Stimulated activated effector memory CD8-positive, alpha-beta T cell treated with anti-CD3 and anti-CD28 coated beads, Interleukin-12 subunit alpha, Interleukin-12 subunit beta, amount 100 ng/mL, for 72 hours (primary cell): ENCODE measurements at places on chromosomes 5 and 9.

DNA sequence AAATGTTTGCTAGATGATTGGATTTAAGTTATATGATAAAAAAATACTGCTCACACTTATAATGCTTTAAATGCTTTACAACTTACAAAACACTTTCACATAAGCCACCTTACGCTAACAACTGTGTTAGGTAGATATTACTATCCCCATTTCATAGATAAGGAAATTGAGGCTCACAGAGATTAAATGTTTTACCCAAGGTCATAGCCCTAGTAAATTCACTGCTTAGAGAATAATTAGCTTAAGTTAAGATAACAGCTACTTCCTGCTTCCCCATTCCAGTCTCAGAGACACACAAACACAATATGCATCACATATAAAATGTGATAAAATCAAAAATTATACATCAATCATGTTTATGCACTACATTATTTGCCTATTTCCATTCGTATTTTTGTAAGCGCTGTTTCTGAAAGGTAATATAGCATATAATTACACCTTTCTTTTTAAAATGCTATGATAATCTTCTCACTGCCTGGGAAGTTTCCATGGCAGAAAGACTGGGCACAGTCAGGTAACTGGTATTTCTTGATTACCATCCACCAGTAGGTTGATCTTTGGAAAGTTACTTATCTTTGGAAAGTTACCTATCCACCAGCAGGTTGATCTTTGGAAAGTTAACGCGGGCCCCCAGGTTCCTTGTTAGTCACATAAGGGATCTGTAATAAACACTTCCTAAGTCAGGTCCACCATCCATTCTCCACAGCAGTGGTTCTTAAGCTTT is 101.1 kb downstream of the NFIB start:
- DNase-seq: no peak

DNA sequence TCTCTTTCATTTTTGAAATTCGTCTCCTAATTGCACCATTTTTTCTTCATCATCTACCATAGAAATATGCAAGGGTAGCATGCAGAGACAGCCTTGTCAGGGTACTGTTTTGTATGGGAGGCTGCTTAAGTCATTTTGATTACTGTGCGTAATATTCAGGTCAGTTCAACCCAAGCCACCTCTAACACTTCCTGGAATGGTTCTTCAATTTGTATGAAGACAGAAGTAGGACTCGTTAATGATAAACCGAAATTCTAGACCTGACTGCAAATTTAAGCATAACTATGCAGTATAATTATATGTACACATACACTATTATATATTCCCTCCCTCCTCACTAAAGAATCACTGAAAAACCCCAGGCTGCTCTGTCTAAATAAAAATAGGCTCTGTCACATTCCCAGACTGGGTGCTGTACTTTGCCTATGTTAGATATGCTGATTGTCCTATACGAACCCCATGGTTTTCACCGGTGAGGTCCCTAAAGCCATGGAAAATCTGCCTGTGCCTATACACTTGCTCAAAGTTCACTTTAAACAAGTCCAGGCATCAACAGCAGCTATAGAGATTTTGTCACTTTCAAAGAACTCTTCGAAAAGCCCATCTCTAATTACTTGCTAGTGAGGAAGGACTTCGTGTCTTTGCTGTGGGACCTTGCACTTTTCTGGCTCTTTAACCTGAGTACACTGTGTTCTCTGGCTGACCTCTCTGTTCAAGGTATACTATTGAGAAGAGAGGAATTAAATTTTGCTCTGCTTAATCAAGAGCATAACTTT is 352.1 kb upstream of the CD180 start:
- DNase-seq: no peak

GRCh38 chr5:143129910-143130612 is 273.4 kb downstream of the NR3C1 start:
- no peak for DNase-seq

DNA sequence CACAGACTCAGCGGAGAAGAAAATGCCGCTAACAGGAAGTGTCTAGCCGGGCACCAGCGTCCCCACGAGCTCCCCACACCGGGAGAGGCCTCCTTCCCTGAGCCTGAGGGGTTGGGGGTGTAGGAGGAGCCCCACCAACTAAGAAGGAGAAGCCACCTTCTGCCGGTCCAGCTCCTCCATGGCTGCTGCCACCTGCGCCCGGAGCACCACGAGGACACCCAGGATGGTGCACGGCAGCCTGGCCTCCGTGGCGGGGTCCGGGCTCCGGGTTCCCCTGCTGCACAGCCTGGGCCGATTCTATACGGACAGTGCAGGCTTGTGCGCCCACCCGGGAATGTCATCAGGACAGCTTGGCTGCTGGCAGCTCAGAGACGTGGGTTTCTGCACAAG is 297 bp downstream of the LCN8 start:
- no peak for DNase-seq

DNA sequence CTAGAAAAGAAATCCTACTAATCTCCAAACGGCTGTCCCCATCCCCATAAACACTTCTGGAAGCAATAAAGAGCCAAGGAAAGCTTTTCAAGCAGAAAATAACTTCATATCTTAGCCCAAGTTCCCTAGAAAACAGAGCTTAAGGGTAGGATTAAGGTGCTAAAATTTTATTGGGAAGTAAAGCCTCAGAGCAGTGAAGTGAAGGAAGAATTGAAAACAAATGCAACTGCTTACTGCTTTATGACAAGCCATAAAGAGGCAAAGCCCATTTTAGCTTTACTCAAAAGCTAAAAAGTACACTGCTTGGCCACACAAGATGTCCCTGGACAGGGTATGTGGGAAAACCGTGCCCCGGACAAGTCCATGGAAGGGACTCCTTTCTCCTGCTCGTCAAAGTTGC is 59.7 kb downstream of the APTX start:
- no peak for DNase-seq

- DNase-seq: no peak
These were observed 14.7 kb downstream of the KLHL9 start for GRCh38 chr9:21320465-21320864.

DNA sequence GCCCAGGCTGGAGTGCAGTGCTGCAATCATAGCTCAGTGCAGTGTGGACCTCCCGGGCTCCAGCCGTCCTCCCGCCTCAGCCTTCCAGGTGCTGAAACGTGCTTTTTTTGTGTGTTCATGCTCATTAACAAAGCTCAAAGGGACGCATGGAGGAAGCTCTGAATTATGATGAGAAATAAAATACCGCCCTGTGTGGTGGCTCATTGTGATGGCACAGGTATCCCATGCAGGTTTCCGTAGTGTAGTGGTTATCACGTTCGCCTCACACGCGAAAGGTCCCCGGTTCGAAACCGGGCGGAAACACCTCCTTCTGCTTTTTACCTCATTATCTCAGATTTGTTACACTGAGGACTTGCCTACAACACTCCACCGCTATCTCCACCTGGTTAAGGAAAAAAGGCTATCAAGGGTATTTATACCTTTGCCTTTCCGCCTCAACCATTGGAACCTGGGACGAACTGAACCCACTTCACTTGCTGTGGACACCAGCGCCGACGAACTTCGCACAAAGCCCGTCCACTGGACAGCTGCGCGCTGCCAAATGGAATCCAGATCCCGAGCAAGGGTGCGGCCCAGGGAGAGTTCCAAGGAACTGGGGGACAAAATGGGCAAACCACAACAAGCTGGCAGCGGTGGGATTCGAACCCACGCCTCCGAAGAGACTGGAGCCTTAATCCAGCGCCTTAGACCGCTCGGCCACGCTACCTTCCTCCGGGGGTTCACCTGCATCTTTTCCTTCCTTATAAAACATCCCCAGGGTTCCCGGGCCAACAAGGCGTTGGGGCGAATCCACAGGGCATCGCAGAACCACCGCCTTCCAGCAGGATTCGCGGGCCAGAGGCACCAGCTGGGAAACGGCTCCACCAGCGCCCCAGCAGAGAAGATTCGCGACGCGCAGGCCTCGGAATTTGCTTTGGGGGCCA is 26.3 kb downstream of the OR2V2 start:
- peak; percentile 44 for DNase-seq

- no peak for DNase-seq
These were observed 376.4 kb upstream of the TNC start for GRCh38 chr9:115494393-115494792.

DNA sequence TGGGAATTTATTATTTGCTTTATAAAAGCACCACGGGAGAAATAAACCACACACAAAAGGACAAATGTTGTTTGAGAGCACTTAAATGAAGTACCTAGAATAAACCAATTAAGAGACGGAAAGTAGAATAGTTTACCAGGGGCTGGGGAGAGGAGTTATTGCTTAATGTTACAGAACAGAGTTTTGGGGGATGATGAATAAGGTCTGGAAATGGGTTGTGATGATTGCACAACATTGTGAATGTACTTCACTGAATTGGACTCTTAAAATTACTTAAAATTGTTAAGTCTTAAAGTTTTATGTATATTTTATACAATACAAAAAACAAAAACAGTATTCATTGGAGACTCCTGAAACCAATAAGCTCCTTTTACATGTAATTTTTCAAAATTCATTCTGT is 1.5 kb downstream of the ZBTB43 start:
- peak; percentile 10 for DNase-seq

GRCh38 chr5:138230981-138231589 is 18.0 kb upstream of the CDC23 start:
- DNase-seq: no peak

- DNase-seq: no peak
These were observed 15.9 kb upstream of the CDKN2AIPNL start for GRCh38 chr5:134427540-134428041.

GRCh38 chr9:9819886-9820285 is 792.9 kb downstream of the PTPRD start:
- DNase-seq: no peak

- DNase-seq: no peak
These were observed 176.6 kb downstream of the CACNA1B start for GRCh38 chr9:138053996-138054752.

- DNase-seq: no peak
These were observed 100.1 kb downstream of the PLPPR1 start for GRCh38 chr9:101128623-101129022.

- no peak for DNase-seq
These were observed 10.8 kb downstream of the SEPTIN8 start for GRCh38 chr5:132766020-132766805.

DNA sequence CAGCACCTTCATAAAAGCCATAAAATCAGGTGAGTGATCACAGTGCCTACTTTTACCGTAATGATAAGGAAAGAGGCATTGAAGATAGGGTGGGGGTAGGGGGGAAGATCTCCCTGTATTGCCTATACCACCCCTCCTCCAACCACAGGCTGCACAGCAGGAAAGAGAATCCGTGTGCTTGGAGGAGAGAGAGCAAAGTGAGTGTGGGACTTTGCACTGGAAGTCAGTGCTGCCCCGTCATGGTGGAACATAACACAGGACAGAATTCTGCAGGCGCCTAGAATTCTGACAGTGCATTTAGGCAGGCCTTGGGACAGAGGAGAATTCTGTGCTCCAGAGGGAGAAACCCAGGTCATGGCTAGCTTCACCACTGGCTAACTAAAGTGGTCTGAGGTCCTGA is 3.5 kb upstream of the C5 start:
- DNase-seq: no peak

DNA sequence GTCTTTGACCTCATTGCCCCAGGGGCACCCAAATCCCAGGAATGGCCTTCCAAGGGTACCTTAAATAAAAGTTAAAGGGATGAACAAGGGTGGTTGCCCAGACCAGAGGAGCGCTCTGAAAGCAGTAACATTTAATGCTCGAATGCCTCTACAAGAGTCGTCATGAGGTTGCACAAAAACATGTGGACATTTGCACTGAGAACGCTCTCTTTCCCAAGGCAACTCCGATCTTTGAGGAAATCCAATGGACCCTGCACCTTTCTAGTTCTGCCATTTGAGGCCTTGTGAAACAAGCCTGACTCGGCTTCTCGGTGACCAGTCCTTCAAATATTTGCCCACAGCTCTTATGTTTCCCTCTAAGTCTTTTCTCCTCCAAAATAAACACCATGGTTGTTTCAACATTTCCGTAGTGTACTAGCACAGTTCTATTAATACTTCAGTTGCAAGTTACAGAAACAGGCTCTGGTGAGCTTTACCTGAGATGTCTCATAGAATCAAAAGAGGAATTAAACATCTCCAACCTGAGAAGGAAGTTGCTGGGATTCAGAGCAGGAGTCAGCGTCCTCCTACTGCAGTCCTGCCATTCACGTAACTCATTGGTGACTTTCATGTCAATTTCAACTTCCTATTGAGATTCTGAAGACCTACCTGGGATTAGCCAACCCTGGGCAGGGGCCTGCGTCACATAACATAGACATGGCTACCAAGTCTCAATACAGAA is 168.8 kb upstream of the RAI14 start:
- DNase-seq: no peak

DNA sequence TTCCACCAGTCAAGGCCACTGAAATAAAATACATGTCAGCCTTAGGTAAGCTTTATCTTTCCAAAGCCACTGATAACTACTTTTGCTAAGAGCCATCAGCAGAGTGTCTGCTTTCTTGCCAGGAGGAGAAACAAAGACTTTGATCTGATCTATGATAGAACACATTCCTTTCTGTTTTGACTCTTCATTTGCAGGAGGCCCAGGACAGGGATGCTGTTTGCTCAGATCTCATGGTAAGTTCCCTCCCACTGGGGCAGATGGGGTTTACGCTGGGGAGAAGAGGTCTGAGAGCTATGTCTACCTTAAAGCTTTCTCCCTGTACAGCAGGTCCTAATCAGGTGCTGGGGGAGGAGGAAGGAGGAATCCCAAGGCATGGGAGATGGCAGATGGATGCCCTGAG is 497.6 kb downstream of the NTRK2 start:
- DNase-seq: no peak

GRCh38 chr9:132769906-132770769 is 99.9 kb downstream of the GTF3C4 start:
- DNase-seq: peak; percentile 40

DNA sequence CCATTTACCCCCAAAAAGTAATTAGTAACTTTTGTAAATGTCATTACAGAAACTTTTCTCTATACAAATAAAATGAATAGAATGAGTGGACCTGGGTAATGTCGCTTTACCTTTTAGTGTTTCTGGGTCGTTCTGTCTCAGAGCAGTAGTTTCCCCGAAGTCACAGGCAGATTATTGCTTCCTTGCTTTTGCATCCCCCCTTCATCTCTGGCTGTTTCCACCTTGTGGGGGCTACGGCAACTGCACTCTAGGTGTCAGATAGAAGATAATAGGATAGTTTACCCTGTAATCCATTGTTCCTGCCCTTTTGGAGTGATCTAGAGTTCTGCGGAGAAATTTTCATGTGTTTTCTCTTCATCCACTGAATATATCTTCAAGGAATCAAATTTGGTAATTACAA is 68.7 kb downstream of the PRR16 start:
- DNase-seq: no peak

GRCh38 chr5:177997319-177997670 is 1.3 kb upstream of the PROP1 start:
- DNase-seq: no peak

DNA sequence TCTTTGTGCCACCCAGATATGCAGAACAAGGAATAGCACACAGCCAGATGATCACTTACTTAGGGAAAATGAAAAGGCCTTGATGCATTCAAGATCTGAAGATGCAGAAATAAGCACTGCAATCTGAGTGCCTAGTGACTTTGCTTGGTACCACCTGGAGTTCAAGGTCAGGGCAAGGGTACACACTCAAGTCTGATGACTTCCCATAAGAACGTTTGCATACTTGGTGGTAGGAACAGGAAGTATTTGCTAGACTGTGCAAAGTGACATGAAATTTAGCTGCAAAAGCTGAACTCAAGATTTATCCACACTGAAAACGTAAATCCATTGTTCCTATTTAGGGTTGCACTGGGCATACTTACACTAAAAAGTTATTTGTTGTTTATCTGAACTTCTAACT is 177.1 kb downstream of the PIK3R1 start:
- DNase-seq: no peak

GRCh38 chr9:111078391-111079038 is 40.2 kb upstream of the LPAR1 start:
- no peak for DNase-seq
